Caki2 (cell line): ENCODE measurements at places on chromosomes 13 and 19. TPM values are rescaled to one million over a fixed set of nuclear protein-coding genes. Genes with fewer than 3 reads are reported as not detected.

DNA sequence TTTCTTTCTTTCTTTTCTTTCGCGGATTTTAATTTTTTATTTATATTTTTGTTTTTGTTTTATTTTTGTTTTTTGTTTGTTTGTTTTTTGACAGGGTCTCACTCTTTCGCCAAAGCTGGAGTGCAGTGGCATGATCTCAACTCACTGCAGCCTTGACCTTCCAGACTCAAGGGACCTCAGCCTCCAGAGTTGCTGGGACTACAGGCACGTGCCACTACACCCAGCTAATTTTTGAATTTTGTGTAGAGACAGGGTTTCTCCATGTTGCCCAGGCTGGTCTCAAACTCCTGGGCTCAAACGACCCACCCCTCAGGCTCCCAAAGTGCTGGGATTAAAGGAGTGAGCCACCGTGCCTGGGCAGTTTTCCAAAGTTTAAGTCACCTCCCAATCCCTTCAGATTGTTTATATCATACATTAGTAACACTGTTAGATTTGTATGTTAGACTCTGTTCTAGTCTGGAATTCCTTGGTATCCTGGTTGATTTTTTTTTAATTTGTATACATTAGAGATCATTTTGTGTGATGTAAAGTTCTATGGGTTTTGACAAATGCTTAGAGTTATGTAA lies 597.3 kb downstream of the DCT start:
- DNase-seq, result no peak

DNA sequence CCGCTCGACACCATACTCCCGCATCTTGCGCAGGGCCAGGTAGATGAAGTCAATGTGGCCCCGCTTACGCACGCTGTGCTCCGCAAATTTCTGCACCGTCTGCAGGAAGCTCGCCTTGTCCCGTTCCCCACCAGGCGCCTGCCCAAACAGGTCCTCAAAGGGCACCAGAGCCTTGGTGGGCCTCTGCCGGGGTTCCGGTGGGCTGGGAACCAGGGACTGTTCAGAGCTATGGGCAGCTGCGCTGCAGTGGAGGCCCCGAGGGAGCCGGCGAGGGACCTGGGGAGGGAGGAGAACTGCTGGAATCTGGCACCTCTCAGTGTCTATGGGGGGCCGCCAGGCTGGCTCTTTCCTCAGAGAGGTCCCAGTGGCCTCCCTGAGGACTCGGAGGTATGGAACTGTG lies 8.3 kb upstream of the ZNF653 start:
- DNase-seq, result no peak

- DNase-seq, result no peak
Observed at GRCh38 chr13:42834946-42835345, 53.6 kb downstream of the FAM216B start.

DNA sequence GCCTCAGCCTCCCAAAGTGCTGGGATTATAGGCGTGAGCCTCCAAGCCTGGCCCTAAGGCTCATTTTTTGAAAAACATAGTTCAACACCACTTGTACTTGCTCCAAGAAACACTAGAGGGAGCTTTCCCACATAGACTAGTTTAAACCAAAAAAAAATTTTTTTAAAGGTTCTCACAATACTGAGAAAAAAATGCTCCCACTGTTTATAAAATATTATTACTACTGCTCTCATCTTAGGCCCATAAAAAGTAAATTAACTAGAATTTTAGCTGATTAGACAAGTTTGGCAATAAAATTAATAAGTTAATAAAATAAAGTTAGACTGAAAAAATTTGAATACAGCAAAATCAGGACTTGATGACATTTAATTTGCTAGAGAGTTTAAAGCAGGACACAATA lies 109.5 kb downstream of the TBC1D4 start:
- no peak for DNase-seq

GRCh38 chr13:76667551-76667950 lies 218.7 kb downstream of the KCTD12 start:
- no peak for DNase-seq

- no peak for DNase-seq
Observed at GRCh38 chr19:51124729-51125128, at the start of gene SIGLEC9. TSS of gene SIGLEC9 (plus strand) at chr19:51124906. CDS start at chr19:51124975, 69 bp downstream.

DNA sequence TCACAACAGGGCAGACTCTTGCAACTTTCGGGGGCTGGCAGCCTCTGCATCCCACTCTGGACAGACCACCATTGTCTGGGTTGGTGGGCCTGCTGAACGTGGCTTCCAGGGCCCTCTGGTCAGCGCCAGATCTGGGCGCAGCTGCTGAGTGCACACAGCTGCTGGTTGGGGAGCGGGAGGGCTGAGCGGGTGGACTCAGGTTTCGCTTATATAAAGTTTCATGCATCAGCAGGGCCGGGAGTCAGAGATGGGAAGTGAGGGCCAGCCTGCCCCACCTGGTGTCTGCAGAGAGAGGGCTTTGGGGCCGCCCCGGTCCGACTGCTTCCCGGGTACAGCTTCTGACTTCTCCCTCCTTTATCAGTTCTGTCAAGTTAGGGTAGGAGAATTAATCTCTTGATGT lies 6.9 kb downstream of the ARHGEF7 start:
- DNase-seq, result no peak

DNA sequence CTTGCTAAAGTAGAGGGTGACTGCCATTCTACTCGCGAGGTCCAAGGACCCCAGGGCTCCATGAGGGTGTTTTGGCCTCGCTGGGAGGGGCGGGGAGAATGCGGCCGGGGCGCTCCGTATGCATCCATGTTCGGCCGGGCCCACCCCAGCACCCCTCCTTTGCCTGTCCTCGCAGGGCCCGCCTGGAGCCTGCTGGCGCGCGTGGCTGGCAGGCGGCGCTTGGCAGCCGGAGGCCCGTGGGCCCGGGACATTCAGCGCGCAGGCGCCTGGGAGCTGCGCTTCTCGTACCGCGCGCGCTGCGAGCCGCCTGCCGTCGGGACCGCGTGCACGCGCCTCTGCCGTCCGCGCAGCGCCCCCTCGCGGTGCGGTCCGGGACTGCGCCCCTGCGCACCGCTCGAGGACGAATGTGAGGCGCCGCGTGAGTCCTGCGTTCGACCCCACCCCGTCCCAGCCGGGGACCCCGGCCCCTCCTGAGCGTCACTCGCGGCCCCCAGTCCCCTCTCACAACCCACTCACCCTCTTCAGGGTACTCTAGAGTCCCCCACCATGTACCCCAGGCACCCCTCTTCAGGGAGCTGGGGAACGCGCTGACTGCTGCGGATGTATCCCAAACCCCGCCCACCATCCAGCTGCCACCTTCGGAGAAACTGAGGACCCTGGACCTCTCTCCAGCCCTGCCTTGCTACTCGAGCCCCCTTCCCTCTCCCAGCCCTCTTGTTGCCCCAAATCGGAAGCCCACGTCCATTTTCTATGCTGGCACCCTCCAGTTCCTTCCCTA lies 4.1 kb downstream of the DLL3 start:
- DNase-seq, result peak; percentile 23

DNA sequence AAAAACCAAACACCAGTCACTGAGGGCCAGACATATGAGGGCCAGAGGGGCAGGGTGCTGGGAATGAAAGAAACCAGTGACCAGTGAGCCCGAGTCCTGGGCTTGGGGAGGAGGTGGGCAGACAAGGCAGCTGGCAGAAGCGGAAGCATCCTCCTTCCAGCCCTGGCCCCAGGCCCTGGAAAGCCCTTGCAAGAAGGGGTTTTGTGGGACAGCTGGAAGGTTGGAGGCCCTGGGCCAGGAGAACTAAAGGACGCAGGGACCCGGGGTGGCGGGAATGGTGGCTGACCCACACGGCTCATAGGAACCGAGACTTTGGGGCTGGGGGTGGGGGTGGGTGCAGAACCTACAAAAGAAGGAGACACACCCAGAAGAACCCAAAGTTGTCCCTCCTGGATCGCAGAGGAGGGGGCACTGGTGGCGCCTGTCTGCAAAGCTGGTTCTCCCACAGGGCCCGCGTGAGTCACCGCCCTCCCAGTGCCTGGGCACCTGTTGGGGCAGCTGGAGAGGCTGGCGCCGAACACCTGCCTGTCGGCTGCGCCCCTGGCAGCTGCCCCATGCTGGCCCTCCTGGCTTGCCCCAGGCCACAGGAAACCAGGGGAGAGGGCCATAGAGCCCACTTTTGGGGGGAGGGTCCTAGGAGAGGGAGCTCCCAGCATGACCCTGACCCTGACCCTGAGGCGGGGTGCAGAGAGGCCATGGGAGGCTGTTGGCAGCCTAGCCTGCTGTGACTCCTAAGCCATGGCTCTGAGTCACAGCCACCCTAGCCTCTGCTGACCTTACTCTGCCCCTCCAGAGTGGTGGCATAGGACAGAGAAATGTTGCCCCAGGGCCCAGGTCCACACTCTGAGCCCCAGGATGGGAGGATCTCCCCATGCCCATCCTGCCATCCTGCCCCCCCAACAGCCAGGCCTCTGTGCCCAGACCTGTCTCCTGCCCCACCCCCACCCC lies 802 bp downstream of the DMPK start:
- no peak for DNase-seq

- no peak for DNase-seq
Observed at GRCh38 chr13:50829896-50830295, 13.6 kb downstream of the DLEU7 start.

DNA sequence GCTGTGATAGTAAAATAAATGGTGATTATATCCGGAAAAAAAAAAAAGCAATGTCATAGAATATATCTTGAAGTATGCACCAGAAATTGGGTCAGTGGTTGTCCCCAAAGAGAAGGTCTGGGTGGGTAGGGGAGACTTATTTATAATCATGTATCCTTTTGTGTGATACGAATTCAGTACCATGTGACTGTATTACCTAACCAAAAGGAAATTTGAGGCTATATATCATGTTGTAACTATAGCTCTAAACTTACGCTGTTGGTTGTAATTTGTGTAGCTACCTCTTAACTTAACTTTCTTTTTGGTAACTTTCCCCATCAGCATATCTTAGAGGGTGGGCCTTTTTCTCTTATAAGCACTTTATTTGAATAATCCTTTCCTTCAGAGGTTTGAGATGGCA lies 25.2 kb upstream of the KCTD4 start:
- no peak for DNase-seq

DNA sequence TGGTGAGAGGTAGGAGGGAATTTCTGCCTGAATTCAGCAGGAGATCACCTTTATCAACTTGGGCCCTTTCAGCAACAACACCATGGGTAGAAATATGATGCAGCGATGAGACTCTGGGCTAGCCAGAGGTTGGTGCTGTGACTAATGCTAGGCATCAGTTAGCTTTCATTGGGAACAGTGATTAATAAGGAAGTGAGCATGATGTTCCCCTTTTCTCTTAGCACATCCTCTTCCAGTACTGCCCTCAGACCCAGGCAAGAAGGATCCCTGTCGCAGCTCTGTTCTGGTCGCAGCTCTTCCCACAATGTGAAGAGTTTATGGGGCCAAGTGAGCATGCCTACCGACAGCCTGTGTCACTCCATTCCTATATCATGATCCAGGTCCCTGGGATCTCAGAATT lies 100.5 kb downstream of the FLT1 start:
- no peak for DNase-seq

- DNase-seq, result no peak
Observed at GRCh38 chr13:78742659-78743058, 83.7 kb upstream of the OBI1 start.

DNA sequence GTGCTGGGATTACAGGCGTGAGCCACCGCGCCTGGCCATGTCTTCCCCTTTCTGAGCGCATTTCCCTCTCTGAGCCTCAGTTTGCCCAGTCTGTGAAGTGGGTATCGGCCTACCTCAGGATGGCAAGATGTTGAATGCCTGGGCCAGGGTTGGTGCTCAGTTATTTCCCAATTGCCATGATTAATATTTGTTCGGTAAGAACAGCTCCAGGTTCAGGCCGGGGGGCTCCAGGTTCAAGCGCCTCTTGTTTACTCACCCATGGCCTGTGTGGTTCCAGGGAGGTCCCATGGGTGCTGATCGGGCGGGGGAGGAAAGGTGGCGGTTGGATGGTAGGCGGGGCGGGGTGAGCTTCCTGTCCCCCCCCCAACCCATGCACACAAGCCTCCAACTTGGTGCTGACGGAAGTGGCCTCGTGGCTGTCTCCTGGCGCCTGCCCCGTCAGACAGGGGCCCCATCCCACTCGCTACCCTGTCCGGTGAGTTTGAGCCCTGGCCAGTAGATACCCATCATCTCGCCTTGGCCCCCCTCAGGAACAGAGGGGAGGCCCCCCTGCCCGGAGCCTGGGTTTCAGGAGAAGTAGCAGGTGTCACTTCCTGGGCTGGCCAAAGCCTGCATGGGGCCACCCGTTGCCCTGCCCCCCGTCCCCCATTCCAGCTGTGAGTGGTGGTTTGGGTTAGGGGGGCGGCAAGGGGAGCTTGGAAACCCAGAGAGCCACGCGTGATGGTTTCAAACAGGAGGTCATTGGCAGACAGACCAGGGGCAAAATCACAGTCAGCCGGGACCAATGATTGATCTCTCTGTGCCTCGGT lies at the start of gene FCHO1:
TSS of gene FCHO1 (plus strand) at position 375 of the 809 bp plus-strand sequence. CDS start 3,688 bp downstream, outside the sequence.
- DNase-seq, result no peak

DNA sequence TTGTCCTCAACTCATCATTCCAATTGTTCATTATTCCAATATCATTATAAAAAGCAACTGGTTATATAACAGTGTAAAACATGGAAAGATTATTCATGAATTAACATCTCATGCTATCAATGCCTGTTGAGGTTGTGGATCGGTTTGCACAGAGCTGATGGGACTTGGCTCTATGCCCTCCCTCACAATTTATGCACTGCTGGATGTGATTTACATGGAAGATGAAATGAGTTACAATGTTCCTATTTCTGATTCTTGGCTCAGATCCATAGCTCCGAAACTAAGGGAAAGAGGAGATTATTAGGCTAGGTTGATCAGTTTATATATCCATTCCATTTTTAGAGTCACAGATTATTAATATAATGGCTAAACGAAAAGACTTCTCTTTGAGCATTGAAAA lies 38.6 kb downstream of the SCEL start:
- DNase-seq, result no peak

DNA sequence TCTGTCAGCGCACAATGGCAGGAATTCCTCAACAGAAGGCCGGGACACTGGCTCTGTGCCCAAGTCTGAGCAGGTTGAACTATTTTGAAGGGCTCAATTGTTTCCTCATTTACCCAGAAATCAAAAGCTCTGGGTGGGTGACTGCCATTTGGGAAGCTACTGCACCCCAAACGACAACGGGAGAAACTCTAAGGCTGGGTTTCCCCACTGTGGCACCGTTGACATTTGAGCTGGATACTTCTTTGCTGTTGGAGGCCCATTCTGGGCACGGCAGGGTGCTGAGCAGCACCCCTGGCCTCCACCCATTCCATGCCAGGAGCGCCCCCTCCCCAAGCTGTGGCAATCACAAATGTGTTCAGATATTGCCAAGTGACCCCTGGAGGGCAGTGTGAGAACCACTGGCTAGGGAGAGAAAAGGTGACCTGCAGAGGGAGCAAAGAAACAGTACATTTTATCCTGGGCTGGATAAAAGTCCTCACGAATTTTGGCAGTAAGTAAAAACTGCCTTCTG lies 62.5 kb downstream of the RFX2 start:
- DNase-seq, result no peak

DNA sequence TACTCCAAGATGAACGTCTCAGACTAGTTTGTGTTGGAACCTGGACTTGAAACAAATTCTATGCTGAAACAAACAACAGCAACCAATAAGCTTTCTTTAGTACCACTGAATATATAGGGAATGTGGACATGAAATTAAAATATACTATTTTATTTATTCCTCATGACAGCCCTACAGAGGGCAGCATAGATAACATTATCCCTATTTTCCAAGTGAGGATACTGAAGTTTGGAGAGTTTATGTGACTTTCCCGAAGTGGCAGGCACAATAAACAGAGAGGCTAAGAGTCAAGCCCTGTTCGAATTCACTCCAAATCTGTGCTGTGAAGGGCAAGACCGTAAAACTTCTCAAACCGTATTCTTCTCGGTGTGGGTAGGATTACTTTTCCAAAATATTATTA lies 509.9 kb upstream of the GPC6 start:
- DNase-seq, result peak; percentile 0

Gene BRME1
- 5.5 and 12.7 TPM in 2 replicates for total RNA-seq

Gene C13orf42
- not detected in 2 replicates for total RNA-seq

Gene APOE
- total RNA-seq, result 1.8 and 6.7 TPM in 2 replicates

Gene RYR1
- total RNA-seq, result under 0.01 TPM in 1 of 2 replicates, not detected in the other

Gene NBEA
- total RNA-seq, result 0.41 and 0.51 TPM in 2 replicates

Gene C19orf73
- 0.71 TPM in 1 of 2 replicates, not detected in the other for total RNA-seq
